NCI-H1694 treated with DMSO at 0.1 percent for 48 hours (cell line): ENCODE measurements at places on chromosomes 7 and 10.

DNA sequence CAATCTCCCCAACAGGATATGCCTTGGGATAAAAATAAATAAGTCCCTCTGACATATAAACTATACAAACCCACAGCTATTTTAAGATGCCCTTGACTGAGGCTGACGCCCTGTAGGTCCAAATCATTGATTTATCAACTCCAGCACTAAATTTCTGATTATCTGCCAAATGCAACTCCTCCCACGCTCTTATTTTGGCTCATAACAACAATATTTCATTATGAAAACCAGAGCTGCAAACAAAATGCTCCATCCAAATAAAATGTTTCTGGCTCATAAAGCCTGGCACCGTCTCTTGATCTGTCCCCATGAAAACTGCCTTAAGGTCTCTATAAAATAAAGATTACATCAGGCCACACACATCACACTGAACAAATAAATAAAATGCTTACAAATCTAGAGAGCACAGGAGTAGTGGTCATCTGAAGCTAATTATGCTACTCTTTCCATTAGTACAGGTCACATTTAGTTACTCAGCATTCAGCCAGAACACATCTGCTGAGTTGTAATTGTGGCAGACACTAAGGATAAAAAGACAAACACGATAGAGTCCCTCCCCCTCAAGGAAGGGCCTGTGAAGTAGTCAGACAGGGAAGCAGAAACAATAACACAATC lies 28.8 kb downstream of the CACUL1 start:
- no peak for DNase-seq

GRCh38 chr7:122460936-122461335 lies 156.4 kb upstream of the FEZF1 start:
- no peak for DNase-seq

DNA sequence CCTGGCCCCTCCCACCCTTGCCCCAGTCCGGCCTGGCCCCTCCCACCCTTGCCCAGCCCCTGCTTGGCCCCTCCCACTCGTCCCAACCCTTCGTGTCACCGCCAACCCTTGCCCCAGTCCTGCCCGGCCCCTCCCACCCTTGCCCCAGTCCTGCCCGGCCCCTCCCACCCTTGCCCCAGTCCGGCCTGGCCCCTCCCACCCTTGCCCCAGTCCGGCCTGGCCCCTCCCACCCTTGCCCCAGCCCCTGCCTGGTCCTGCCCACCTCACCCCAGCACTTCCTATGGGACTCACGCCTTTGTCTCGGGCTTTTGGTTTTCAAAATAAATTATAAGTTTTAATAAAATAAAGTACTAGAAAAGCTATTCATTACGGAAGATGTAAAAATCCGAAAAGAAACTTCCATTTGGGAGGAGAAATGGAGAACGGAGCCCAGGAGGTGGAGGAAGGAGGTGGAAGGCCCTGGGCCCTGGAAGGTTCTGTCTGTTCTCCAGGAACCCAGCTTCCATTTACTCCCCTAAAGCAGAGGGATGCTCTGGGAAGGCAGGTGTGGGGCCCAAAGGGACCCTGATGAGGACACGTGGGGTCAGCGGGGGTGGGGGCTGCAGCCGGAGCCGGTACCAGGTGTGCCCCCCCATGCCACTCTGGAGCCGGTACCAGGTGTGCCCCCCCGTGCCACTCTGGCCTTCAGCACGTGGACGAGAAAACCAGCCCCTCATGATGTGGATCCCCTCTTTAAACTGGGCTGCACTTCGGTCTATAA lies 52.2 kb downstream of the PWWP2B start:
- DNase-seq = no peak

DNA sequence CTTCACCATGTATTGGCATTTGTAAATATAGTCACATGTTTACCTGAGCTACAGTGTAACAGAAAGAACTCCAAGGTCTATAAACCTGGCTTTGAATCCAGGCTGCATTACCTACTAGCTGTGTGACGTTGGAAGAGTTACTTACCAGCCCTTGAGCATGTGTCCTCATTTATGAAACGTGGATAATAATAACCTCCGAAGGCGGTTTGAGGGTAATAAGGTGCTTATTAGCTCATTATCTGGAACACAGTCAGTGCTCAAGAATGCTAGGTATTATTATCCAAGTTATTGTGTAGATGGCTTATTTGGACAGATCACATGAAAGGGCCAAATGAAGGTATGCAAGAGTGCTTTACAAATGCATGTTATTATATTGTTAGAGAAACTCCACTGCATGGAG lies 64.9 kb downstream of the SEC23IP start:
- DNase-seq = no peak

DNA sequence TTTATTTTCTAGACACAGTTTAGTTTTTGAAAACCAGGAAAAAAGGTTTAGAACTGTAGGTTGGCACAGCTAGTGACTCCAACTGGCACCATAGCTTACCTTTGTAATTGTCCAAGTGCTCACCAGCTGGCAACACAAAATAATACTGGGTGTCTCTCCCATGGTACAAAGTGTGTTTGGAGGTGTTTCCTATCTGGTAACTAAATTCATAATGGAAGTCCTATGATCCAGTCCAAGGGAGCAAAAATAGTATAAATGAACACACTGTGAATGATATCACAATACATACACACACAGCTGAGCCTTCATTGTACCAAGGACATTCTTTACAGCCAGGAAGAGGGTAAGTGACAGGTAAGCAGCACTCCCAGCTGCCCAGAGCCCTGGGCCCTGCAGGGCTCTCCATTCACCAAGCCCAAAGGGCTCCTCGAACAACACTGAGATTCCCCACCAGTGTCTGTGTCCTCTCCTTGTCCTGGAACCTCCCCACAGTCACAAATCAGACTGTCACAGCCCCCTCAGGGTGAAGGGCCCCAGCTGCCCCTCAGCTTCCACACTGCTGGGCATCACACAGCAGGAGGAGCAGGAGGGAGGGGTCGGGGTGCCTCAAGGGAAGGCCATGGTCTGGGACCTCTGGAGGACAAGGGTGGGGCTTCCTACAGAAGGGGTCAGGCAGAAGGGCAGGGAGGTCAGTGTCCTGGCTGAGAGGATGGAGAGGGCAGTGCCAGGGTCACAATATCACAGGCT lies 72.1 kb downstream of the PKD1L1 start:
- DNase-seq = no peak

- DNase-seq = no peak
These were observed 3.8 kb upstream of the ANTXRL start for GRCh38 chr10:46282842-46283574.

GRCh38 chr7:36538126-36538525 lies 148.5 kb downstream of the ANLN start:
- no peak for DNase-seq

GRCh38 chr7:99974681-99975080 lies 1.1 kb downstream of the AZGP1 start:
- DNase-seq = no peak

DNA sequence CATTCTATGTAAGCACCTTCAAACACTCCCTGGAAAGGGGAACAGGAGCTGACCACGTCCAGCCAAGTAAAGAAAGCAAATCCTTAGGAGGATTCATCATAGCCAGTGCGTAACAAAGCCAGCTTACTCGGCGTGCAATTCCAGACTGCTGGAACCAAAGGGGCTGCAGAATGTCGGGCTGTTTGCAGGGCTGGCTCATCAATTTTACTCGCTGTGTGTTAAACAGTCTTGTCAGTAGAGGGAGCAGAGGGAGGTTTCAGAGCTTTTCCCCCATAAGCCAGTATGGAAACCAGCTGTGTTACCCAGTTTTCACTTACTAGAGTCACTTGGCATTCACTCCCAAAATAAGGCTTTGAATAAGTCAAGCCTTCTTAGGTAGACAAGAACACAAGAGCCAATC lies 127.1 kb downstream of the KMT2E start:
- DNase-seq = peak; percentile 7

GRCh38 chr10:63221950-63222349 lies 88.8 kb downstream of the NRBF2 start:
- DNase-seq = no peak

- no peak for DNase-seq
These were observed 40.4 kb downstream of the CLEC2L start for GRCh38 chr7:139563856-139564255.

DNA sequence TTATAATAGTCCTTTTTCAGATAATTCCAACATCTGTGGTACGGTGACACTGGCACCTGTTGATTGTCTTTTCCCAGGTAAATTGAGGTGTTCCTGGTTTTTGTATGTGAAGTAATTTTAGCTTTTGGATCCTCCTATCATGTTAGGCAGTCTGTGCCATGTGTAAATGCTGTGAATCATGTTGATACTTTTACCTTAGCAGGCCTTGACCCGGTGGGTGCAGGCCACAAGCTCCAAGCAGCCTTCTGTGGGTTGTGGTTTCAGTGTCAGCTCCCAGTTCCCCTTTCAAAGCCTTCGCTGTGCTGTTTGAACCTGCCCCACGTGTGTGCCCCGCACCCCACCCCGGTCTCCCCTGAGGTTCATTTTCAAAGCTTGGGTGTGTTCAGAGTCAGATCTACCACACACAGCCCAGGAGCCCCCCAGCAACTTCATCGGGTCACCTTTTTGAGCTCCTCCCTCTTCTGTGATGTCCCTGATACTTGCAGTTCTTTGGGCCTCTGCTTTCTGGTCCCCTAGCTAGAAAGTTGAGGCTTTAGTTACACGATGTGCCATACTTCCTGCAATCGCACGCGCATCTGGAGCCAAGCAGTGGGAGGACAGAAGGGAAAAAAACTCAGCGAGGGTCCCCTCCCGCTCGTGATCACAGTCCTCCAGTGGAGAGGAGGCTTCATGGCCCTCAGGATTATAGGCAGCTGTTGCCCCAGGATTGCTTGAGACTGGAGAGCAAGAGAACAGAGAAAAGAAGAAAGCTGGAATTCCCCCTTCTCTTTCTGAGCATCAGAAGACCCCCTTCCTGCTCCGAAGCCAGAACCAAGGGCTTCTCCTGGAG lies 8.7 kb upstream of the BHLHA15 start:
- no peak for DNase-seq

GRCh38 chr10:68284062-68285001 lies 47.5 kb upstream of the HNRNPH3 start:
- DNase-seq = no peak

GRCh38 chr10:100969187-100970075 lies at the start of gene SEMA4G:
TSS of gene SEMA4G (plus strand) at chr10:100969504. CDS start at chr10:100972913, 3,409 bp downstream.
- no peak for DNase-seq

GRCh38 chr7:128827971-128828711 lies 2.1 kb upstream of the FLNC start:
- no peak for DNase-seq

GRCh38 chr10:76086170-76086760 lies 654.8 kb downstream of the LRMDA start:
- no peak for DNase-seq

DNA sequence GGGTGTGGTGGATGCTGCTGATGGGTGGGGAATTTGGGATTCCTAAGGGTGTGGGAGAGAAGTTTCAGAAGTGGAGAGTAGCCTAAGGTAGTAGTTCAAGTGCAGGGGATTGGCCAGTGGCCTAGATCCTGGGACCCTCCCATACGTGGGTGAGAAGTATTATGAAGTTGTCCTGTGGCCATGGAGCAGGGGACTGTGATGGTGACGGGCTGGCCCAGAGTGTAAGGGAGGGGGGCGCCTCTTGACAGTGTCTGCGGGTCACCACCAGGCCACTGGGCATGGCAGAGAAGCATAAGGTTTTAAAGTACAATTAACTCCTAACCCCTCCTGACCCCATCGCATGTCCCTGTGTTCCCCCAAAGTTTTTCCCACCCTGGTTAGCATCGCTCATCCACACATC lies 70.2 kb downstream of the RBM33 start:
- DNase-seq = no peak

GRCh38 chr7:30683816-30684215 lies 1.6 kb upstream of the CRHR2 start:
- DNase-seq = no peak

- no peak for DNase-seq
These were observed 30.7 kb upstream of the INPP5A start for GRCh38 chr10:132506711-132507408.

DNA sequence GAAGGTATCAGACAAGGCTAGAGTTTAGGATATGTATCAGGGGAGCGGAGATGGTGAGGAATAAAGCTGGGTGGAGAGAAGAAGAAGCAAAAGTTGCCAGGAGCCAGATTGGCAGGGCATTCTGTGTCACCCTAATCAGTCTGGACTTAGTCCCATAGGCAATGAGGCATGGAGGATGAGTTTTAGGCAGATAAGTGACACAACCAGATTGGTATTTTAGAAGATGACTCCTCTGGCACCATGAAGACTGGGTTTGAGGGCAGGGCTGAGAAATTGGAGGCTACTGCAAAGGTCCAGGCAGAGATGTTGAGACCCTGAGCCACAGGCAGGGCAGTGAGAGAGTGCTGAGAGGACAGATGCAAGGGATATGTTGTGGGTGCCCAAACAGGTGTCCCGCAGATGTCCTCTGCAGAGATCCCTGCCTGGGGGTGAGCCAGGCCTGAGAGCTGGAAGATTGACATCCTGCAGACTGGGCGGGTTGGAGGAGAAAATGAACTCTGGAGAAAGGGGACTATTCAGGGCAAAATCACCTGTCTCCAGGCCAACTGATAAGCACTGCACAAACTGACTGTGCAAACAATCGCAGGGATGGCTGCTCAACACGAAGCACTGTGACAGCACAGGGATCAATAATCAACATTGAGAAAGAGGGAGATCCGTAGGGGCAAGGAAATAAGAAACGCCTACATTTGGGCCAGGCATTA lies 11.9 kb upstream of the HABP2 start:
- no peak for DNase-seq

- DNase-seq = no peak
These were observed 66.6 kb upstream of the NOBOX start for GRCh38 chr7:144470078-144470477.

- DNase-seq = no peak
These were observed 30.6 kb downstream of the IQCE start for GRCh38 chr7:2589341-2589740.

GRCh38 chr10:75400163-75400770 lies 1.3 kb downstream of the ZNF503 start:
- peak; percentile 26 for DNase-seq

DNA sequence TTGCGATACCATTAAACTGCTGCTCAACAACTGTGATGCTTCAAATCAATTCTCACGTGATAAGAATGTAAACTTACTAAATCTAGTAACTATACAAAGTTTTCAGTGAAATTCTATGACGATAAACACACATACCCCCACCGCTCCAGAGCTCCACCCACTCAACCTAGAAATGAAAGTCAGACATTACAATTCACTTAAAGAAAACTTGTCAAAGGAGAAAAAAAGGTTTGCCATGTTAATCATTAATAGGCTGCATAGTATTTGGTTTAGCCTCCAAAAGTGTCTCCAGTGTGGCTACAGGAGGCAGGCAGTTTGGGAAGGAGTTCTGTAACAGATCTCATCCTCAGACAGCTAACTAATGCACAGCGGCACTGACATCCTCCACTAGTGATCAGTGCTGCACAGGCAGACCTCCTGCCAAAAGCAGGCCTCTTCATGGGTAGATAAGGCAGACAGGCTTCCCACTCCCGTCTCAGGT lies 3.1 kb downstream of the HERPUD2 start:
- no peak for DNase-seq

GRCh38 chr10:74890460-74890859 lies 64.1 kb downstream of the KAT6B start:
- no peak for DNase-seq

DNA sequence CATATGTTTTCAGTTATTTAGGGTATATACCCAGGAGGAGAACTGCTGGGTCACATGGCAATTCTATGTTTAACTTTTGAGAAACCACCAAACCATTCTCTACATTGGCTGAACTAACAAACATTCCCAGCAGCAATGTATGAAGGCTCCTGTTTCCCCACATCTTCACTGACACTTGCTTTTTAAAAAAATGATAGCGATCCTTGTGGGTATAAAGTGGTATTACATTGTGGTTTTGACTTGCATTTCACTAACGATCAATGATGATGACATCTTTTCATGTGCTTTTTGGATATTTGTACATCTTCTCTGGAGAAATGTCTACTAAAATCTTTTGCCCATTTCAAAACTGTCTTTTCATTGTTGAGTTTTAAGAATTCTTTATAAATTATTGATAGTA lies 51.2 kb upstream of the ANAPC16 start:
- DNase-seq = no peak
